ENCODE measurements at places on chromosomes 3 and 15.

- no peak for DNase-seq
Observed at GRCh38 chr3:122100083-122100482, 44.9 kb downstream of the CD86 start.

DNA sequence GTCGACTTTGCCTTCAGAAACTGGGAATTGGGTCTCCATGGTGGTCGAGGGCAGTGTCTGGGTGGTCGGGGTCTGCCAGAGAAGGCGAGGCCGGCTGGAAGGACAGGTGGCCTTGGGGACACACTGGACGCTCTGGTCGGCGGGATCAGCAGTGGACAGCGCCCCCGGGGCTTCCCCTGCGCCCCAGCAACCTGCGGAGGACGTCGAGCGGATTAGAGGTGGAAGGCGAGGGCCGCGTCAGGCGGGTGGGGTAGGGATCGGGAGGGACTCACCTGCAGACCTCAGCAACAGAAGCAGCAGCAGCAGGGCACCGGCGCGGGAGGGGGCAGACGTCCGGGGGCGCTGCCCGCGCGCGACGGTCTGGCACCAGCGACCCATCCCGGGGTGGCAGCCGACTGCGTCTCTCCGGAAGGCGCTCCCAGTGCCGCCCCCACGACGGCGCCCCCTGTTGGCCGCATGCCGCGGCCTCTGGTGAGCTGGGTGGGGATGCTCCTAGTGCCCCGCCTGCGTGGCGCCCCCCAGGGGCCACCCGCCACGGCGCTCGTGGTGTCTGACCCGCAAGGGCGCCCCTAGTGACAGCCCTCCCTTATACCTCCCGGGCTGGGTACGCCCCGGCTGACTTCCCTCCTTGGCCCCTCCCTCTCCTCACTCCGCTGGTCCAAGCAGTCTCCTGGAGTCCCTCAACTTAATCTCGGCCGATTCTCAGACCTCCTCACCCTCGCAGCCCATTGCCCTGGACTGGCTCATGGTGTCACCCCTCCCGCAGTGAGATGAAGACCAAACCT, at the start of gene PRSS50:
TSS of gene PRSS50 (minus strand) at position 423 of the 785 bp plus-strand sequence. CDS start at position 378, 45 bp downstream.
- no peak for DNase-seq

- DNase-seq, result no peak
Observed at GRCh38 chr3:16810593-16811367, 74.0 kb upstream of the PLCL2 start.

DNA sequence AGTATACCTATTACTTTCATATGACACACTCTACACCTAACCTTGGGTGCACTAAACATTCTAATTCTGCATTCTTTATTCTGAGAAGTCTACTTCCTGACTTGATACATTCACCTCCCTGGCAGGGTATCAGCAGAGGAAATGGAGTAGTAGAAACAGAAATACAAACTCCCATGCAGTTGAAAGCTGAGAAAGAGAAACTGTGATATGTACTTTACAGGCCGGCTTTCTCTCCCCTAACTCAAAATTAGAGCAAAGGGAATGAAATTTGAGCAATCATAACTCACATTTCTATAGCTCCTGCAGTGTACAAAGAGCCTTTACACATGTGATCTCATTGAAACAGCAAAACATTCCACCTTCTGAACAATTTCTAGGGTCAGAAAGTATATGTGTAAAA, 135.5 kb upstream of the COL8A1 start:
- DNase-seq, result no peak

- DNase-seq, result no peak
Observed at GRCh38 chr15:27268923-27269322, 297.9 kb downstream of the GABRG3 start.

DNA sequence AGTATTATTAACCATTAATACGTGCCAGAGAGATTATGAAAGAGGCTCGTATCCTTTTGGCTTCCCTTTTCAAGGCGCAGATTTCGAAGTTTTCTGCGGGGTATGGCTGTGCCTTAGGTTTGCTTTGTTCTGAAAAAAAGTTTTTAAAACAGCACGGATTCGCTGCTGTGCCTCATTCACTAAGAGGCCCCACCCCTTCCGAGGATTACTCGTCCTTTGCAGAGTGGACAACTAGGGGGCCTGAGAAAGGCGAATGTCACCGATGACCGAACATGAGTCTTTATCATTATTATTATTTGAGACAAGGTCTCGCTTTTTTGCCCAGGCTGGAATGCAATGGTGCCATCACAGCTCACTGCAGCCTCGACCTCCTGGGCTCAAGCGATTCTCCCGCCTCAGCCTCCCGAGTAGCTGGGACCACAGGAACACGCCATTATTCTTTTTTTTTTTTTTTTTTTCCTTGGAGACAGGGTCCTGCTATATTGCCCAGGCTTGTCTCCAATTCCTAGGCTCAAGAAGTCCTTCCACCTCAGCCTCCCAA, 684 bp upstream of the RPS27L start:
- DNase-seq, result peak; percentile 76

DNA sequence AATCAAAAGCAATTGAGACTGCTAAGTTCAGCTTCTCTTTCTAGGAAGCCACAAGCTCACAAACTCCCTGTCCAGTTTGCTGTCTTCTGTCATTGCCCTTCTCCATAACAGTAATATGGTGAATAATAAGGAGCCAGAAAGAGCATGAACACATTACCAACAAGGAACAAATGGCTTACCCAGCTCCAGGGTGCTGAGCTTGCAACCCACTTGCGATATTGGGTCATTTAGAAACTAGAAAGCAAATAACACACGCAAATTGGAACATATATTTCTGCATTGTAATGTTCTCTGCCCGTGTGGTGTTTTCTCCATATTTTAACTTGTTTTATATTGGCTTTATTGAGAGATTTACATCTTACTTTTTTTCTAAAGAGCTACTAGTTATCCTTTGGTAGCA, 325.3 kb downstream of the GBE1 start:
- DNase-seq, result no peak

- DNase-seq, result peak; percentile 76
Observed at GRCh38 chr3:137946356-137946973, 63.5 kb upstream of the CLDN18 start.

DNA sequence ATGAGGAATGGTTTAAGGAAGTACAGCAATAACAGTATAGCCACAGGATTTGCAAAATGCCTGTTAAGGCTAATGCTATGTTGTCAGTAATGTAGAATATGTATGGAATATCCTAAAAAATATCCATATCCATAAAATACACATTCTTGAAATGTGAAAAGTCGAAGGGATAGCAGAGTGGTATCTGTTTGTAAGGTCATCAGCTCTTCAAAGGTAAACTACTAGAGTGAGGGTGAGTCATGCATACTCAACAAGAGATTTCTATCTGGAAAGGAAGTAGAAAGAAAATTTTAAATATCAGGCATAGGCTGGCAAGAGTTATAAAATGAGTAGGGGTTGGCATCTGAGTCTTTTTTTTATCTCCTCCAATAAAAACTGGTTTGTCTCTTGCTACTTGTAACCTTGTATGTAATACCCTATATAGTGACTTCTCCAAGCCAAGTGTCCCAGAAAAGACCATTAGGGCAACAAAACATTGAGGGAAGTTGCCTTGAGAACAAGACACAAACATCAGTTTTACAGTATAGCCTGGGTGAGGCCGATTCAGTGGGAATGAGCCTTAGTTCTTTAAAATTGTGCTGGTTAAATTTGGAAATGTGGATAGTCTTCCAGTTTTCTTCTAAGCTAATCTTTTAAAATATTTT, 103.1 kb downstream of the SPATA16 start:
- DNase-seq, result no peak

DNA sequence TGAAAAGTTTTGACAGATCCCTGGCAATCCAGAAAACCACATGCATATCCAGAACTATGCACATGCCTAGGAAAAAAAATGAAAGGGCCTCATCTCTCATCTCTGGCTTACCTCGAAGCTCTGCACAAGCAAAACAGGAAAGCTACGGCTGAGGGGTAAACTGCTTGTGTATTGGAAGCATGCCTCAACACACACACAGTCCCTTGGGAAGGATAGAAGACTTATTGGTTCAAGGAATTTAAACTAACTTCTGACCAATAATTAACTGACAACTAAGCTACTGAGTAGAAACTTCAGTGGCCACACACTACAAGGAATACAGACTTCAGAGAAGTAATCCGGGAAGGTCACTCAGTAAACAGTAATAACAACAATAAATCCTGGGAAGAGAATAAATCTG, 59.9 kb upstream of the POMGNT2 start:
- DNase-seq, result no peak

- DNase-seq, result no peak
Observed at GRCh38 chr3:2372306-2372705, 273.6 kb downstream of the CNTN4 start.

DNA sequence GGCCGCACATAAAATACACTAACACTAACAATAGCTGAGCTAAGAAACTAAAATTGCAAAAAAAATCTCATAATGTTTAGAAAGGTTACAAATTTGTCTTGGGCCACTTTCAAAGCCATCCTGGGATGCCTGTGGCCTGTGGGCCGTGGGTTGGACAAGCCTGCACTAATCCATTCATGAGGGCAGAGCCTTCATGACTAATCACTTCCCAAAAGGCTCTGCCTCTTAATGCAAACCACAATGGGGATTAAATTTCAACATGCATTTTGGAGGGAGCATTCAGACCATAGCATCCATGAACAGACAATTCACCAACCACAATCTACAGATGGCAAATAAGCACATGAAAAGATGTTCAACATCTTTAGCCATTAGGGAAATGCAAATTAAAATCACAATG, 128.2 kb downstream of the SUCLG2 start:
- DNase-seq, result no peak

DNA sequence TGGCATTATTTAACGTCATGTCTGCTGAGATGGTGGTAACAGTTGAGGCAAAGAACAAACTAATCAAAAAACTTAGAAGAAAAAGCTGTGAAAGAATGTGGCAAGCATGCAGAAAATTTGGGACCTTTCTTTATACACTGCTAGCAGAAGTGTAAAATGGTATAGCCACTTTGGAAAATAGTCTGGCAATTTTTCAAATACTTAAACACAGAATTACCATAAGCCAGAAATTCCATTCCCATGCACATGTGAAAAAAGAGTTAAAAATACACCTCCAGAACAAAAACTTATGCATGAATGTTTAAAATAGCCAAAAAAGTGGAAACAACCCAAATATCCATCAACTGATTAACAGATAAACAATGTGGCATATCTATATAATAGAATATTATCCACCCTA, 613.3 kb downstream of the TBL1XR1 start:
- no peak for DNase-seq

DNA sequence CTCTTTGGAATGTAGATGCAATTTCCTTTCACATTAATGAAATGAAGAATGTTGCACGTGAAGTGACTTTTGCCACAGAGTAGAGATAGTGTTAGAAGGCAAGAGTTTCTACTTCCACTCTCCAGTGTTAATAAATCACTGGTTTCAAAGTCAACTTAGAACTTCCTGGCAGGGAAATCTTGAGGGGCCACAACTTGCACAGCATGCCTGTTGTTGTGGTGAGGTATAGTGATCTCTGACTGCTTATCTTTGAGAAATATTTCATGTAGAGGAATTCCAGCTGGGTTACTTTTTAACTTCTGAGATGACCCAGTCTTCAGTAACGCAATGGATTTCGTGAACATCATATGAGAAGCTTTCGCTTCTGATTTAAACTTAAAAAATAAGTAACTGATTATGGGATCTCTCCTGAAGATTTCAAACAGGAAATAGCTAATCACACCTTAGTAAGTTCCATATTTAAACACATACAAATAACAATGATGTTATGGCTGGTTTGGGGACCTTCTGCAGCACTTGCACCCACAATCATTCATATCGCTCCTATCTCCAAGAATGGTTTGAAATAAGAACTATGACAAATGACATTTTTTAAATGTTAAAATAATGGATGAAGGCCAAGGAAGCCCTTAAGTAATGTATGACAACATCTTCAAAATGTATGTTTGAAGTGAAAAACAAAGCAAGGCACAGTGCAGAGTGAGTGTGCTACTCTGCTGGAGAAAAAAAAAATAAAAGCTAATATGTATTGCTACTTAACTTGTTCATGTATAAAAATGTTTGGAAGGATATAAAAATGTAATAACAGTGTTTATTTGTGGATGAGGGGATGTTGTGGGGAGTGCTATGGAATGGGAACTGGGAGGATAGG, 726.5 kb upstream of the NECTIN3 start:
- no peak for DNase-seq

DNA sequence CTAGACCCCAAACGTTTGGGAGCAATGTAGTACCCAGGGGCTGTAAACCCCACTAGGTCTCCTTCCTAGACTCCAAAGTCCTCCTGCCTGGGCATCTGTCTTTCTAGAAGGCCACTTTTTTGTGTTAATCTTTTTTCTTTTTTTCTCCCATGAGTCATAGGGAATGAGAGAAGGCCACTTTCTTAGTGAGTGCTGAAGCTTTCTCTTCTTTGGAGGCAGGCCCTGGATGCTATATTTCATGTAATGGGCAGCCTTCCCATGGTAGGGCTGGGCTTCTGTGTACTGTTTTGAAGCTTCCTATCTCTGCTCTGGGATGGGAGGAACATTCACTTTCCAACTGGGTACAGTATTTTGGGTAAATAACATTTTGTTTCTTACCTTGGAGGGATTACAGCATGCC, 15.2 kb upstream of the RTP2 start:
- no peak for DNase-seq

- DNase-seq, result no peak
Observed at GRCh38 chr15:77641999-77642398, 9.3 kb upstream of the LINGO1 start.

GRCh38 chr3:64454179-64454578, 228.9 kb upstream of the PRICKLE2 start:
- no peak for DNase-seq

- DNase-seq, result no peak
Observed at GRCh38 chr3:51384055-51384725, 901 bp upstream of the MANF start.

DNA sequence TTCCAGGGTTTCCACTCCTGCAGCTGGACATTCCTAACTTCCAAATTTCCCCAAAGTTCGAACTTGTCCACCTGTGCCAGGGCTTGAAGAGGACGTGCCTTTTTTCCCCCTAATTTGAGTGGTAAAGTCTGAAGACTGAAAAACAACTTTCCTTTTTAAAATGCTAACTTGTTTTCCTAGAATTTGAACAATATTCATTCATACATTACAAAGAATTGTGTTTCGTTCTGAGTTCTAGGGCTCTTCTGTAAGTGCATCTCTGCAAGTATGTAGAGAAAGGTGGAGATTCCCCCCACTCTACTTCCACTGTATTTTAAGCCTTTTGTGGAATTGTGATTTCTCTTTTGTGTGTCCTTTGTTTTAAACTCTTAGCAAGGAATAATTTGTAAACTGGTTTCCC, 9.4 kb downstream of the DPH3 start:
- no peak for DNase-seq

GRCh38 chr15:80489030-80489594, 84.9 kb downstream of the ARNT2 start:
- no peak for DNase-seq

- no peak for DNase-seq
Observed at GRCh38 chr3:73787620-73788019, 162.9 kb upstream of the PDZRN3 start.
